HFFc6 (cell line): ENCODE measurements at places on chromosomes 13 and 19.

DNA sequence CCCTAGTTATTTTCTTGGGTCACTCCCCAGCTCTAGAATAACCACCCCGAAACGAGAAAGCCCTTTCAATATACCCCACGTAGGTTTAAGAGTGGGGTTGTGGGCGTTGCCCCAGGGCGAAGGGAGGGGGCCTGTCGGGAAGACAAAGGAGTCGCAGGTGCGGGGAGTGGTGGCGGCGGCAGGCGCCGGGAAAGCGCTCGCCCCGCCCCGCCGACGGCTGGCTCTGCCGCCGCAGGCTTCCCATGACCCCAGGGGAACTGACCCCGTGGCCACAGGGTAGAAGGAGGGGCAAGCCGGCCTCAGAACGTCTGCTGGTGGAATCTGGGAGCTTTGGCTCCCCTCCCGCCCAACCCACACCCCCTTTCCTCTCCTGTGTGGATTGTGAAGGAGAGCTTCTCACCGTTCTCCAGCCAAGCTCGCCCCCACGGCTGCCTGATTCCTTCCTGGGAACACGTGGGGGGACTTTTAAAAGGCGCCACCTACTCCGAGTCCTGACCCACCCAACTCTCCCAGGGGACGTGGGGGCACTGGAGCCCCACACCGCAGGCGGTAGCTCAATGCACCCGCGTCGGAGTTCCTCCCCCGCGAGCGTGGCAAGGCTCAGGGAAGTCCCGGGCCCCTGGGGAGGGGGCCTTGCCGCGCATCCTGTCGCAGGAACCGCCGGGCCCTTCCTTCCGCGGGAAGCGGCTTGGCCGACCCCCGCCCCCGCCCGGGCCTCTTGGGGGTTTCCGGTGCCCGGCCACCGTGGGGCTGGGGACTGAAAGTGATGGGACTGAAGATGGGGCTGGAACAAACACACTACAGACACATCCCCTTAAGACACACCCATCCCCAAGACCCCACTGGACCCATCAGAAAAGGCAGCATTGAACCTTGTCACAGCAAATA lies 5.5 kb downstream of the IER2 start:
- peak; percentile 71 for DNase-seq

DNA sequence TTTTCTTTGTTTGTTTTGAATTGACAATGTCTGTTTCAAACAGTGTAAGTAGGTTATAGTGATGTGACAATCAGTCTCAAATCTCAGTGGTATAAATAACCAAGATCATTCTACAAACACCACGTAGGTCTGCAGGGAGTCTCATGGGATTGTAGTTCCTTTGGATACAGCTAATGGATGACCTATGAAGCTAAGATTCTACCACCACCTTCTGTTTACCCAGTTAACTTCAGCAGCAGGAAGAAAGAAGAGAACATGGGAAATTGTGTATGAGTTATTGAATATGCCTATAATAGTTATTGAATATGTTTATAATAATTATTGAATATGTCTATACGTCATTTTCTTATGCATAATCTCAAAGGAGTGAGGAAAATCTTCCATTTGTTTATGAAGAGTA lies 63.9 kb upstream of the SLITRK5 start:
- DNase-seq, result no peak

GRCh38 chr19:646779-647565 lies 7.3 kb downstream of the FGF22 start:
- no peak for DNase-seq

DNA sequence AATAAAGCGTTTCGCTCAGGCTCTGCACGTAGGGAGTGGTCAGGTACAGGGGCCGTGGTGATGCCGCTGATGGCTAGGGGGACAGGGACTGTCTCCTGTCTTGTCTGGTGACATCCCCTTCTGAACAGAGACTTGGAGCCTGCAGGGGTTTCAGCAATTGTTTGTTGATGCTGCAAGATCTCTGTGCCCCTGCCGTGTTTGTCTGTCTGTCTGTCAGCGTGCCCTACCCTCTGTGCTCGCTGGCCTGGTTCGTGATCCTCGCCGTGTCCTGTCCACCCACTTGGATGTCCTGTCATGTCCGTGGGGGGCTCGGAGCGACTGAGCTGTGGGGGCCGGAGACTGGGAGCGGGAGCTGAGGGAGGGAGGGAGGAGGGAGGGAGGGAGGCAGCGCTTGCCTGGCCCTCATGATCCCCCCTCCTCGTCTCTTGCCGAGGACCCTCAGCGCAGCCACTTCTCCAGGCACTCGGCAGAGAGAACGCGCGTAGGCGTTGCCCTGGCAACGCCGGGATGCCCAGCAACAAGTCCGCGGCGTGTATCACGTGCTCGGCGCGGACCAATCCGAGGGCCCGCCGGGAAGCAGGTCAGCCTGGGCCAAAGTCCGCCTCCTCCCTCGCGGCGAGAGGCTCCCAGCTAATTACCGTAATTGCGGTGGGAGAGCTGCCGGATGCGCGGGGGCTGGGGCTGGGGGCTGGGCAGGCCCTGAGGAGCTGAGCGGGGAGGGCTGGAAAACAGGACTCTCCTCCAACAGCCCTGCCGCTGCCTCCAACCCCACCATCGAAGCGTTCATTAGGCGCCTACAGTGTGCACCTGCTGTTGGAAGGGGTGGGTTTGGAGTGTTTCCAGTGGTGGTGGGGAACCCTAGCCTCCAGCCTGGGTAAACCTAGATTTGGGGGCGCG lies 31.9 kb upstream of the FEM1A start:
- peak; percentile 69 for DNase-seq

DNA sequence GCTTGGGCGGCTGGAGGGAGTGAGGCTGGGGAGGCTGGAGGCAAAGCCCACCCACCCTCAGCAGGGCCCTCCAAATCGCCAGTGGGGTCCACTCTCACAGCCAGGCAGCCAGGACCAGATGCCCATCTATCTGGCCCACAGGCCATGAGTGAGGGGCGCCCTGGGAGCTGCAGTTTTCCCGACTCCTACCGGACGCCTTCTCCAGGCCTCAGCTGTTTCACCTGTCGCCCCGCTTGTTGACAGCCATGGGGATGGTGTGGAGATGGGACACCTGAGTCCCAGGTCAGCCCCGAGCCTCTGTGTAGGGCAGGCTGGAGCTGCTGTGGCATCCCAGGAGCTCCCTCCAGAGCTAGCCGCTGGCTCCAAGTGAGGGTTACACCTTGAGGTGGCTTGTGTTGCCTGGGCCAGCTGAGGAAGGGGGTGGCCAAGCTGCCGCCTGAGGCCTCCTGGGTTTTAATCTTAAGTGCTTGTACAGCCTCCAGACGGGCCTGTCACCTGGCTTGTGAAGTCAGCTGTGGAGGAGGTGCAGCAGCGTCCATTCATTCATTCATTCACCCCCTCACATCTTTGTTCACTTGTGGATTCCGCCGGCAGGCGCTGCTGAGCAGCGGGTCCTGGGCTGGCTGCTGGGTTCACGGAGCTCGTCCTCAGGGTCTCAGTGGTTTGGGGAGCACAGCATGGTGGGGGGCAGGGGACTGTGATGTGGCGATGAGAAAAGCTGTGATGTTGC lies 52.0 kb downstream of the COMP start:
- DNase-seq, result no peak

- DNase-seq, result no peak
These were observed 17.7 kb downstream of the CKM start for GRCh38 chr19:45305007-45305406.

- no peak for DNase-seq
These were observed 35.7 kb upstream of the TPM4 start for GRCh38 chr19:16040642-16041041.

GRCh38 chr19:23070353-23071146 lies 46.3 kb upstream of the ZNF730 start:
- no peak for DNase-seq

- no peak for DNase-seq
These were observed 128.3 kb downstream of the URI1 start for GRCh38 chr19:30070198-30070967.

- no peak for DNase-seq
These were observed 30.3 kb downstream of the USPL1 start for GRCh38 chr13:30647824-30648521.

GRCh38 chr13:41137241-41137640 lies 4.6 kb upstream of the KBTBD6 start:
- DNase-seq, result no peak

GRCh38 chr13:59954601-59955000 lies 209.1 kb downstream of the DIAPH3 start:
- DNase-seq, result no peak

- DNase-seq, result no peak
These were observed 62.9 kb upstream of the OXGR1 start for GRCh38 chr13:97057176-97057575.

GRCh38 chr19:51016798-51017683 lies 2.5 kb downstream of the KLK10 start:
- no peak for DNase-seq

- DNase-seq, result no peak
These were observed 33.2 kb upstream of the TFDP1 start for GRCh38 chr13:113551081-113552000.

GRCh38 chr13:113791226-113791625 lies 32.2 kb downstream of the TMEM255B start:
- DNase-seq, result no peak

- DNase-seq, result no peak
These were observed 1075.0 kb downstream of the DIAPH3 start for GRCh38 chr13:59088716-59089115.

- DNase-seq, result no peak
These were observed 2325.6 kb upstream of the PCDH20 start for GRCh38 chr13:63741029-63741813.

DNA sequence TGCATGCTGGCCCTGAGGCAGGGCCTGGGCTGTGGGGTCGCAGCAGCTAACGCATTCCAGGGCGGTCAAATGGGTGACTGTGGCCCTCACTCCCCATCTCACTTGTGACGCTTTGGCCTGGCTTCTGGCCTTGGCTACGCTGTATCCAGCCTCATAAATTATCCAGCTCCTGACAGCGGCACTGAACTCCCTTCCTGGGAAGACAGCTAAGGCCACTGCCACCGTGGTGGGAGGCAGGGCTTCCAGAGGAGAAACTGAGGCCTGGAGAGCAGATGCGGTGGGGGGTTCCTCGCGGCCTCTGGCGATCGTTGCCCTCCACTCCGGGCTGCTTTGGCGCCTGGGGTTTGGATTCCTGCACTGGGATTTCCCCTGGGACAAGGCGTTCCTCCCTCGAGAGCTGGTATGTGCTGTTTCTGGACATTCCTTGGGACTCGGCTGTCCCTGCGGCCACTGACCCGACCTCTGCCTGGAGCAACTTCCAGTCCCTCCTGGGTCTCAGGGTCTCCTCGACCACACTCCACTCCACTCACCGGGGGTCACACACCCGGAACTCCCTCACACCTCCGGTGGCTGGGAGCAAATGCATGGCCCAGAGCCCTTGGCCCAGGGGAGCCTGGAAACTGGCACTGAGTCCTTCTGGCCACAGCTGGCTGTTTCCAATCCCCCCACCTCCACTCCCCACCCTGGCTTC lies 3.4 kb downstream of the TBXA2R start:
- no peak for DNase-seq

DNA sequence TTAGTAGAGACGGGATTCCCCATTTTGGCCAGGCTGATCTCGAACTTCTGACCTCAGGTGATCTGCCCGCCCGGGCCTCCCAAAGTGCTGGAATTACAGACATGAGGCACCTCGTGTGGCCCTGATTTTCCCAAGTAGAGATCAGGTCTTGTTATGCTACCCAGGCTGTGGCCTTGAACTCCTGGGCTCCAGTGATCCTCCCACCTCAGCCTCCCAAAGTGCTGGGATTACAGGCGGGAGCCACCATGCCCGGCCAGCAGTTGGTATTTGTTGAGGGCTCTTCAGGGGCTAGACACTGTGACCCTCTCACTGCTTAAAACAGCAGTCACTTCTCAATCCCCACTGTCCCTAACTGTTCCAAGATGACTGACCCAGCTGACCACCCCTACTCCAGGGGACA lies 8.5 kb upstream of the ELAVL3 start:
- DNase-seq, result no peak

DNA sequence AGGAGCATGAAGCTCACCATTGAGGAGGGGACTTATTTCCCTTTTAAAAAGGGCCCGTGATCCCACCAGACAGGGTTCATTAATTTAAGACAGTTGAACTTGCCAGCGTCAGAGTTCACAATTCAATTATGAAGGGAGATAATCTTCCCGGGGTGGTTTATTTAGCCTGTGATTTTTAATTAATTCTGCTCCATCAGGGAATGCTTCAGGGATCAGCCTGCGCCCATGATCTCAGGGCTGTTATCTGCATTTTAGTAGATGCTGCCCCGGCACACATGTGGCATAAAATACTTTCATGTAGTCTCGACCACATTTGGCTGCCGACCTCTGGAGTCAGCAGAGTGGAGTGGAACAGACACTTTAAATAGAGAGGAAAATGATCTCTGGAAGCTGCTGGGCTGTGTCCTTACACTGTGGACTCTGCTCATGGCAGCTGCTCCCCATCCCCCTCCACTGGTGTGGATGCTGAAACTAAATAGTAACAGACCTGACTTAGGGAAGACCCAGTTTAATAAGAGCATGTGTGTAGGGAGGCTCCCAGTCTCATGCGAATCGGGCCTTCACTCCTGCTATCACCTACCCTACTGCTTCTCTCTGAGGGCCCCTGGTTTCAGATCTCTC lies 256.9 kb downstream of the TEX29 start:
- no peak for DNase-seq

DNA sequence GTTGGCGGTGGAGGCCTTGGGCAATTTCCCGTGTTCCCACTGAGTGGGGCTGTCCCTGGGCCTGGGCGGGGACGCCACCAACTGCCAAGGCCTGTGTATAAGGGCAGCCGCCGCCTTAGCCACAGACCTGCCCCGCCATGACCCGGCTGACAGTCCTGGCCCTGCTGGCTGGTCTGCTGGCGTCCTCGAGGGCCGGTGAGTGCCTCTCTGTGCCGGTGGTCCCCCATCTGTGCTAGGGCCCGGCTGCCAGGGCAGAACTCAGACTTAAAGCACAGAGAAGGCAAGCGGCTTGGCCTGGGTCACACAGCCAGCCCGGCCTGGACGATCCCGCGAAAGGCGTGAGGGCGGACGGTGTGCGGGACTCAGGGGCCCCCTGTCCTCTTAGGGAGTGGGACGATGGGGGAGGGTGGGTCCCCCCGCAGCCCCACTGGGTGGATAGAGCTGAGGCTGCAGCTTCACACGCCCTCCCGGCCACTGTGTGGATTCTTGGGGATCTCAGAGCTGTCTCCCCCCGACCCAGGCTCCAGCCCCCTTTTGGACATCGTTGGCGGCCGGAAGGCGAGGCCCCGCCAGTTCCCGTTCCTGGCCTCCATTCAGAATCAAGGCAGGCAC lies at the start of gene AZU1:
AZU1 (plus strand) TSS at position 128 of the 612 bp plus-strand sequence; CDS start at position 138, 10 bp downstream.
- no peak for DNase-seq

GRCh38 chr13:66076417-66076816 lies 1153.7 kb downstream of the PCDH9 start:
- peak; percentile 48 for DNase-seq

DNA sequence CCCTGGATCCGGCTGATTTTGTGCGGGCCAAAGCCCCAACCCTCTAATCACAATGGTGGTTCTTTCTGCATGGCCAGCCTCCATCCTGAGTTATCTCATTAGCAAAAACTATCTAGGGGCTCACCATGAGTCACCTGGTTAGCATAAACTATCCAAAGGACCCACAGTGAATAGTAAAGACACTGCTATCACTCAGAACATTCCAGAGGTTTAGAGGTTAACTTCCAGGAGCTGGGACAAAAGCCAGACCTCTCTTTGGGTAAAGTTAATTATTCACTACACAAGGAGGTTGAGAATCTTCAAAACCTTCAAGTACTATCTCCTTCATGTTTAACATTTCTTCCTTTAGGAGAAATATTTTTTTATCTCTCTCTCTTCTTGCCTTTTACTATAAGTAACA lies 18.8 kb upstream of the PPP5C start:
- no peak for DNase-seq

GRCh38 chr13:28967029-28967915 lies 147.1 kb downstream of the MTUS2 start:
- no peak for DNase-seq

- DNase-seq, result no peak
These were observed 19.7 kb downstream of the ZNF567 start for GRCh38 chr19:36707134-36707533.
